ENCODE measurements at places on chromosomes 11 and 22.

DNA sequence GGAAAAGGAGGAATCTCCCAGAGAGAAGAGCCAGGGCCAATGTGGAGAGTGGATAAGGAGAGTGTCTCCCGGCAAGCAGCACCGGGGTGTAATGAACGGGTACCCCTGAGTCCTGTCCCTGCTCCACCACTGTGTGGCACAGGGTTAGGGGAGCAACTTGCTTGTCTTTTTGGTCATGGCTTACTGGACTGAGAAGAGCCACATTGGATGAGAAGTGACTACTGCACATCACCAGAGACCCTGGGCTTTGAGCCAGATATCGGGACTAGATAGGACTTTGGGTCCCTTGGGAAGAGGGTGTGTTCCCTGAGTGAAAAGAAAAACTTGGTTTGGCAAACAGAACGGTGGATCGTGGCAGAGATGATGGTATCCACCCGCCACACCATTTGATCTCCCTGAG, 24.6 kb downstream of the SDHAF2 start:
- no peak for DNase-seq

DNA sequence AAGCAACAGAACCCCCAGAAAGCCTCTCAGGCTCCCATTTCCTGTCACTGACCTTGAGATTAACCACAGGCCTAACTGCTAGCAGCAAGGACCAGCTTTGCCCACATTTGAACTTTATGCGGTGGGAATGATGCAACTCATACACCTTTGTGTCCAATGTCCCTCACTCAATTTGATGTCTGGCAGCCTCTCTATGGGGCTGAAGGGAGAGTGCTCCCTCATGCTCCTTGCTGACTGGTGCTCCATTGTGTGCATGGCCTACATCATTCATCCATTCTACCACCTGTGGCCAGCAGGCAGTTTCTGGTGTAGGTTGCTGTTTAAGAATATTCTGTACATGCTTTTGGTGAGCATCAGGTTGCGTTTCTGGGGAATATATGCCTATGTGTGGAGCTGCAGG, 31.9 kb downstream of the KCNQ1OT1 start:
- no peak for DNase-seq

DNA sequence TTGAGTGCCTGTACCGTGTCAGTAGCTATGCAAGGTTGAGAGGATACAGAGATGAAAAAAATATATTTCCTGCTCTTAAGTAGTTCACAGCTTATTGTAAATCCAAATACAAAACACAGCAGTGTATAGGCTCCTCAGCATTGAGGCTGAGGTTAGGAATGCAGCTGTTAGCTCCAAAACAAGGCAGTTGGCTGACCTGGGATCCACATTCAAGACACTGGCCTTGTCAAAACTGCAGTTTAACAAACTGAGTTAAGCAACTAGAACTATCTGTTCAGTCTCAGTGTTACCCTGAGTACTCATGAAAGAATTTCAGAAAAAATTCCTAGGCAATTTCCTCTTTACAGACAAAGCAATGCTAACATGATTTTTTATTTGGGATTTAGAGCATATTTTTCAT, 42.8 kb downstream of the REXO2 start:
- DNase-seq = no peak

- no peak for DNase-seq
These were observed 20.1 kb upstream of the CUL5 start for GRCh38 chr11:107988397-107989158.

- DNase-seq = no peak
These were observed 30.6 kb upstream of the TXNRD2 start for GRCh38 chr22:19972251-19972650.

GRCh38 chr11:126339863-126340434, 15.5 kb upstream of the ST3GAL4 start:
- no peak for DNase-seq

DNA sequence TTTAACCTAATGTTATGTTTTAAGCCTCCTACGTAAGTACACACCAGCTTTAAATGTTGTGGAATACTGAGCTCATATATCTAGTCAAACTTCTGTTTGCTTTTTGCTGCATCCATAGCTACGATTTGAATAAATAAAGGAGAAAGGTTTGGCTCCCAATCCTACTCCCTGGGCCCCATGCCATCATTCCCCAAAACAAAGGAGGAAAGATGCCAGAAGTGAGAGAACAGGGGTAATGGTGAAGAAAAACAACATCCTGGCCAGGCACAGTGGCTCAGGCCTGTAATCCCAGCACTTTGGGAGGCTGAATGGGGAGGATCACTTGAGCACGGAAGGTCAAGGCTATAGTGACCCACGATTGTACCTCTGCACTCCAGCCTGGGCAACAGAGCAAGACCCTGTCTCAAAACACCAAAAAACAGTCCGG, 26.5 kb downstream of the SCGB1A1 start:
- no peak for DNase-seq

GRCh38 chr11:1225386-1226225, 2.7 kb downstream of the MUC5B start:
- no peak for DNase-seq

DNA sequence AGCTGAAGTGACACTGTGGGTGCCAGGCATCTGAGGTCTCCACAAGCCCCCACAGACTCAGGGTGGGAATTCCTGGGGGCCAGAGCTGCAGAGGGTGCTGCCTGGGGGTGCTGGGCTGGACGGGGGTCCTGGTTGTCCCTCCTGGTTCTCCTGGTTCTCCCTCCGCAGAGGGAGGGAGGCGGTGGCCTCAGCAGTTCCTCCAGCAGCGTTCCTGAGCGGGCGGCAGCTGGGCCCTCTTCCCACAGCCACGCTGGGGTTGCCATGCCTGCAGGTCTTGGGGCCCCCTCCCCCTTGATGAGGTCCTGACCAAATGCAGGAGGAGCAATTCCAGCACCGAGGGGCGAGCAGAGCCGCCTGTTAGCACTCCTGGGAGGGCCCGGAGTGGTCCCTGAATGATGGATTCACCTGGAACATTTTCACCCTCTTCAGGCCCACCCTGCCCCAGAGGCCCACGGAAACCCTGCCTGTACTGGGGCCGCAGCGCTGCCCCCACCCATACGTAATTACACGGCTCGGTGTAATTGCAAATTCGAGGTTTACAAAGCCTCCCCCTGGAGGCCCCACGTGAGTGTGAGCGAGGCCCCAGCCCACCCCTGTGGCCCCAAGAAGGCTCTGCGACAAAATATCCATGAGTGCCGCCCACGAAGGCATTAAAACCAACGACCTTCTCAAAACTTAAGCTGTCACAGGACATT, 635 bp downstream of the C11orf21 start:
- DNase-seq = no peak

GRCh38 chr22:50444663-50445062, 30.2 kb downstream of the SBF1 start:
- no peak for DNase-seq

DNA sequence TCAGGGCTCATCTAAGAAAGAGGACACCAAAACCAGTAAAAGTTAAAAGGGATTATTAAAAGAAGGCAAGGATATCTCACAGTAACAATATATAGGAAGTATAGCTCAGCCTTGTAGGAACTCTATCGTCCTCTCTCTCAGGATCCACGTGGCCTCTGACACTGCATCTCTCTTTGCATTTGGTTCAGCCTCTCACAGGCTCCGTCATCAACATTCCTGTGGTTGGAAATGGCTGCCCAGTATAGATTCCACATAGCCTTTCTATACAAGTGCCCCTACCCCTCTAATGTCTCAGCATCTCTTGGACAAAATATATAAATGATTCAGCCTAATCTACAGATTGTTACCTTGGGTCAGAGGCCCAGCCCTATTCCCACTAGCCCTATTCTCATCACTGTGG, 101.3 kb upstream of the DBX1 start:
- DNase-seq = no peak

DNA sequence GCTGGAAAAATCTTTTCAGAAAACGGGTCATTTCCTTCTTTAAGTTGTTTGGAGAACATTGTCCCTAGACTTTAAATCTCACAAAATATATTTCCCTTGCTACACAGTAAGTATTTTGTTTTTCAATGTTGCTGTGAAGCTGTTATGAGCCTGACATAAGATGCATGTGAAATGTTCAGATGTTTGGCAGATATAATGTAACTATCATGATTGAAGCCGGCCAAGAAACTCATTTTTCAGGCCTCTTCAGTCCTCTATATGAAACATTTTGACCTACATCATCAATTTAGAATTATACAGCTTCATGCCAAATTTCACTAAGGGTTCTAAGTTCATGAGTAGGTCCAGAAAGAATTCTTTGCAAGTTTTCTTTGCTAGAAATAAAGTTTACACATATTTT, 133.8 kb downstream of the JRKL start:
- no peak for DNase-seq

DNA sequence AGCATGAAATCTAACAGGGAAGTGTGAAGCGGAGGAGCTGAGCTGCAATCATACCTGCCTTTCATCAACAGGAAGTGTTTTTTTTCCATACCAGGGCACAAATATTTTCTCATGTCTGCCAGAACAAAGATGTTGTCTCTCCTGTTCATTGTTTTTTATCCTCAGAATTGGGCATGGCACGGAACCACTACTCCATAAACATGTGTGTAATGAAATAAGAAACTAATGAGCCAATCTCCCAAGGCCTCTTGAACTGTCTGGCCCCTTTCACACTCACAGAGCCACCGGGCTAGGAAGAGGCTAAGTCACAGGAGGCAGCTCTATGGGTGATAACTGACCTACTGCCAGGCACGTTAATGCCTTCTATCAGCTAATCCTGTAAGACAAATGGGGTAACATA, 124.4 kb downstream of the ETS1 start:
- DNase-seq = no peak

DNA sequence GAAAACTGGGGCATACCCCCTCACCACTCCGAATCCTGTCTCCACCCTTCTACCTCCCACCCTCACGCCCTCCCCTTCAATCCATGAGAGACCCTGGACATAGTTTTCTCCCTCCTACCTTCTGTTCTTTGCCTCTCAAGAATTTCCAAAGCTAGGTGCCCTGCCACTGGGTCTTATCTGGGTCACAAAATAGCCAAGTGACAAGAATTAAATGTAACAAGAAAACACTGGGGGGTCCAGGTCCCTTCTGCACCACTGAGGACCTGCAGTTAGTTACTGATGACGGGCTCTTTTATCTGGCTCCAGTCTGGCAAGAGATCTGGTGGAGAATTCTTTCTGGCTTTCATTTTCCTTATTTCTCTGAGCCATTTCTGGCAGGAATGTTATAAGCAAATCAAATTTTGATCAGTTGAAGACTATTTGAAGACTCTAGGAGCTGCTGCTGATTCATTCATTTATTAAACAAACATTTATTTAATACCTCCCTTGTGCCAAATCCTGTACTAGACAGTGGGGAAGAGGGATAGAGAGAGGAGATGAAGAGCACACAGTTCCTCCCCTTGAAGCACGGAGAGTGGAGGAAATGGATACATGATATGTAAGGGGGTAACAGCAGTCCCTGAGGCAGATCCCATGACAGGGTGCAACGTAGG, 135.2 kb downstream of the RRAS2 start:
- no peak for DNase-seq

DNA sequence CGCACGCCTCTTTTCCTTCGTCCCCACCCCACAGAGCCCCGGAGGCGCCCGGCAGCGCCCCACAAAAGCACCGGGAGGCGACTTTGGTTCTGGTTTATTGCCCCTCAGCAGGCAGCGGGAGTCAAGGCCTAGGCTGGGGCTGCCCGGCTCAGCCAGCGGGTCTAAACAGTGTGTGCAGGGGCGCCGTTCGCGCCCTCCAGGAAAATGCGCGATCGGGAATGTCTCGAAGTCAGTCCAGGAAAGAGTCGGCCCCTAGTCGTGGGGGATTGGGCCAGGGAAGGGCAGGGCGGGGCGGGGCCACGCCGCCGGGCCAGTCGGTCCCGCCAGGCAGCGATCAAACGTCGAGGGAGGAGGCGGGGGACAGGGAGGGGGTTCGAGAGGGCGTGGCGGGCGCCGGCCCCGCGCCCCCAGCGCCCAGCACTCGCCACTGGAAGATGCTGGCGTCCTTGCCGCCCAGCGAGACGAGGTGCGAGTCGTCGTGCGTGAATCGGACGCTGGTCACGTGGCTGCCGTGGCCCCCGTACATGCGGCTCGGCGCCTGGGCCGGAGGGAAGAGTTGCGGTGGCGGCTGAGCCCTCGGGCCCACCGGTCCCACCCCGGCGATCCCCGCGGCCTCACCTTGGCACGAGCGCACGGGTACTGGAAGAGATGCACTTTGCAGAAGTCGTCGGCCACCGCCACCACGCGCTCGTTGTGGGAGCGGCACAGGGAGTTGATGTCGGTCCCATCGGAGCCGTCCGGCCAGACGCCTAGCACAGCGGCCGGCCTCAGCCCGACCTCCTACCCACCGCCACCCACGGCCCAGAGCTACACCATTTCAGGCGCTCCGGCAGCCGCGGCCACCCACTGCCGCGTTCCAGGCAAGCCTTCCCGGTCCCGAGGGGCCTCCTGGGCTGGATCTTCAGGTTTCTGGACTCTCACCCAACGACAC, 741 bp upstream of the MTA2 start:
- DNase-seq = no peak

GRCh38 chr11:83728281-83728680, 442.1 kb upstream of the CCDC90B start:
- DNase-seq = no peak

DNA sequence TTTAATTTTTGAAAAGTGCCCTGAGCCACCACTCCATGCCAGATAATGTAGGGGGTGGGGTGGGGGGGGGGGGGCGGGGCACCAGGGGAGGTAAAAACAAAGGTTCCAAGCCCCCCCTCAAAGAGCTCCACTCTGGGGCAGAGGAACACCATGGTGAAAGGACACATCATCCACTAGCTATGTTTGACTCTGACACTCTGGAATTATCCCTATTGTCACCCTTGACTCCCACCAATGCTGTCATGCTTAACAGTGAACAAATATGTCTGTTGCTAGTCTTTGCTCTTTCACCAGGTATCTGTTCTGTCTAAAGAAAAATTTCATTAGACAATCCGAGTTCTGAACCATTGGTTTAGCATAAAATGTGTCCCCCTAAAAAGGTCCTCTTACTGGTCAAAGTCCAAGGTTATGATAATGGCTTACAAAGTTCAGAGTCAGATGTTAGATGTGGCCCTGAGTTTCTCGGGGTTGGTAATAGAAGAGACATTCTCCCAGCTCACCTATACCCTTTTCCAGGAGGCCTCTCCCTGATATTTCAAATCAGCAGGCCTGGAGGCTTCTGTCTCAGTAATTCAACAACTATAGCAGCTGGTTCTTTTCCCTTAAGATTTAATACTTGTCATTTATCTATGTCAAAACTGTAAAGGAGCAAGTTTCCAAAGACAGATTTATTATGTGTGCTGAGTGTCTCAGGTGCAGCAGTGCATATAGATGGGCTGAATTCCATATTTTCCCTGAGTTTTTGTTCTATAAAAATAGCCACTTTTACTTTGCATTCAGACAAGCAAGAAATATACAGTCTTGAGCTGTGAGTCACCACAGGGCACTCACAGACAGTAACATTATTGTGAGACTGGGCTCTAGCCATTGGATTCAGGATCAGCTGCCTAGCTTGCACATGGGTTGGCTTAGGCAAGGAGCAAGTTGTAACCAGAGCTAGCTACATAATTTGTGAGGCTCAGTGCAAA, 174.1 kb downstream of the CSNK2A3 start:
- peak; percentile 41 for DNase-seq

GRCh38 chr11:17505146-17505545, 28.5 kb upstream of the ABCC8 start:
- no peak for DNase-seq

Data from keratinocyte (primary cell).